ENCODE measurements at places on chromosomes 2 and 18. TPM values are rescaled to one million over a fixed set of nuclear protein-coding genes. Genes with fewer than 3 reads are reported as not detected.

Gene SLC4A5
- total RNA-seq, result 2.3 TPM

DNA sequence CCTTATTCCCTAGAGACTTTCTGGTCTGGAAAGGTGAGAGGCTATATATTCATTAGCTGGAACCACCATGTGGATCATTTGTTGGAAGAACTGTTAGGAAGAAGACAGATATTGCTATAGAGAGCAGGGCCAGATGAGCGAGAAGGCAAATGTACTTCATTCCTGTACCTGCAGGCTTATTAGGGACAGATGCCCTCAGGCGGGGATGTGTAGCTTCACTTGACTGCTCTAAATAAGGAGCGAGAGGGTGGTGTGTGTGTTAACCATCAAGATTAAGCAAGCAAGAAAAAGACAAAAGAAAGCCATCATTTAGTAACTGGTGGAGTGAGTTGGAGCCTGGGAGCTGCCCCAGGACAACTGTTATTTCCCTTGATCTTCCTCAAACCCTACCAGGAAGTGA is 36.4 kb downstream of the NEDD4L start:
- H3K27ac ChIP-seq, result no peak overlapping the region
- no peak for DNase-seq
- H3K4me3 ChIP-seq, result no peak overlapping the region
- H3K4me1 ChIP-seq, result no peaks in the 10 kb centered on the region
- H3K36me3 ChIP-seq, result no peaks in the 10 kb centered on the region

DNA sequence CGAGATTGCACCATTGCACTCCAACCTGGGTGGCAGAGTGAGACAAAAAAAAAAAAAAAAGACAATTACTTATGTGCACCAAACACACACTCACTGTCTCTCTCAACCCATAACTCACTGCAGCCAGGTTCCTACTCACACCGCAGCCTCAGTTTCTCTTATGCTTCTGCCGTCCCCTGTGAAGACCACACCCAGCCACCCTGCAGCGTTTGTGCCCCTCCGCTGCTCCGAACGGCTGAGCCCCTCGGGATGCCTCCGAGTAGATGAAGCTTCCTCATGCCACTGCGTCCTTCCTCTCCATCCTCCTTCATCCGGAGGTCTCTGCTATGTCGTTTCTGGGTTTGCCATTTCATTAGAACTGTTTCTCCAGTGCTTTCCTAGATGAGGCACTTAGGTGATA is 160.1 kb downstream of the TWIST2 start:
- H3K36me3 ChIP-seq, result no peaks in the 10 kb centered on the region
- no peak overlapping the region for H3K27ac ChIP-seq
- peaks cover 7% of the 10 kb centered on the region for H3K4me1 ChIP-seq
- peaks cover 37% of the 10 kb centered on the region for H3K27me3 ChIP-seq
- no peak for DNase-seq

GRCh38 chr2:179031731-179032408 is 18.1 kb downstream of the CCDC141 start:
- H3K27me3 ChIP-seq, result peaks cover 11% of the 10 kb centered on the region
- DNase-seq, result no peak
- H3K4me3 ChIP-seq, result peak overlapping the region; percentile 59
- H3K36me3 ChIP-seq, result peaks cover 2% of the 10 kb centered on the region

- H3K4me1 ChIP-seq, result peaks cover 3% of the 10 kb centered on the region
- no peak overlapping the region for H3K4me3 ChIP-seq
- H3K36me3 ChIP-seq, result no peaks in the 10 kb centered on the region
- DNase-seq, result no peak
- peaks cover 38% of the 10 kb centered on the region for H3K27me3 ChIP-seq
- no peak overlapping the region for H3K27ac ChIP-seq
These were observed 122.3 kb downstream of the HRH4 start for GRCh38 chr18:24582771-24583170.

Gene TDRD15
- total RNA-seq, result not detected

Gene GCA
- total RNA-seq, result 4.0 TPM

Gene CAPN14
- 0.24 TPM for total RNA-seq

DNA sequence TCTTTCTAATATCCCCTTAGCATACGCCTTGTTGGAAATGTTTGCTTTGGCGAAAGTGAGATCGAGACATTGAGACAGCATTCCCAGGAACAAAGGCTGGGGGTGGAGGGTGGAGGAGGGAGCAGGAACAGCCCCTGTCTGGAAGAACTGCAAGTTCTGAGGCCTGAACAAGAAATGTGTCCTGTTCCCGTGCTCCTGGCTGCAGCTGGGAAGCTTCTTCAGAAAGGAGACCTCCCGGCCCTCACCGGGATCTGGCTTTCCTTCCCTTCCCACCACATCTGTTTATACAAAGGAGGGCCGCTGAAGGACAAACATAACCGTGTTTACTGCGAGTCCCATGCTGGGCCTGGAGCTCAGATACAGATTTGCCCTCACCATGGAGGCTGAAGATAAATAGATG is 35.9 kb downstream of the AFF3 start:
- peaks cover 45% of the 10 kb centered on the region for H3K4me1 ChIP-seq
- peak overlapping the region; percentile 83 for H3K4me3 ChIP-seq
- peak overlapping the region; percentile 93 for H3K27ac ChIP-seq
- peaks cover 3% of the 10 kb centered on the region for H3K36me3 ChIP-seq
- DNase-seq, result peak; percentile 82
- H3K27me3 ChIP-seq, result no peaks in the 10 kb centered on the region

Gene AQP12A
- total RNA-seq, result not detected

DNA sequence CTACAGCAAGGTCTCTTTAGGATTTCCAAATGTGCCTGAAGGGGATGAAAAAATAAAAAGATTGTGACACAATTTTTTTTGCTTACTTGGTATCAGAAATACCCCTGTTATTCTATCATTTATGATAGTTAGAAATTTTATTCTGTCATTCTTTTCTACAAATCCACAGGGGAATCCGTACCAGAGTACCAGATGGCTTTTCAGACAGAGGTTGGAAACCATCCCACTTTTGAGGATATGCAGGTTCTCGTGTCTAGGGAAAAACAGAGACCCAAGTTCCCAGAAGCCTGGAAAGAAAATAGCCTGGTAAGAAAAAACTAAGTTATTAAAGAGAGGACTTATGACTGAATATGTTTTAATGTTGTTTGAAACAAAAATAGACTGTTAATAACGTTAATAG is 92.6 kb upstream of the FAM117B start:
- no peak for DNase-seq
- peaks cover 23% of the 10 kb centered on the region for H3K4me1 ChIP-seq
- H3K4me3 ChIP-seq, result no peak overlapping the region

DNA sequence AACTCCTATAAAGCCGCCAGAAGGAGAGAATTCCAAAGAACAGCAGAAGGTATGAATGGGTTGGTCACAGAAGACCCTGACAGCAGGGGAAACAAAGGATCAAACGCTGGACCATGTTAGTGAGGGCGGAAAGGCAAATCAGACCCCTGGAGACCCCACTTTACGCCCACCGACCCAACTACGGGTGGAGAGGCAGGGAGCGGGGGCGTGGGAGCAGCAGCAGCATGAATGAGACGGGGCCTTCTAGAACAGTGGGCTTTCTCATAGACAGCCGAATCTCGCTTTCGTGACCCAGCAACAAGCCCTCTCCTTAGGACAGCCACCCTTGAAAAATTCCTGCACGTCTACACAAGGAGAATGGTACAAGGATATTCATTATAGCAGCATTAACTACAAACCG is 191.0 kb downstream of the HDAC4 start:
- no peak for DNase-seq
- H3K36me3 ChIP-seq, result no peaks in the 10 kb centered on the region

Gene SLC11A1
- 0.21 TPM for total RNA-seq

DNA sequence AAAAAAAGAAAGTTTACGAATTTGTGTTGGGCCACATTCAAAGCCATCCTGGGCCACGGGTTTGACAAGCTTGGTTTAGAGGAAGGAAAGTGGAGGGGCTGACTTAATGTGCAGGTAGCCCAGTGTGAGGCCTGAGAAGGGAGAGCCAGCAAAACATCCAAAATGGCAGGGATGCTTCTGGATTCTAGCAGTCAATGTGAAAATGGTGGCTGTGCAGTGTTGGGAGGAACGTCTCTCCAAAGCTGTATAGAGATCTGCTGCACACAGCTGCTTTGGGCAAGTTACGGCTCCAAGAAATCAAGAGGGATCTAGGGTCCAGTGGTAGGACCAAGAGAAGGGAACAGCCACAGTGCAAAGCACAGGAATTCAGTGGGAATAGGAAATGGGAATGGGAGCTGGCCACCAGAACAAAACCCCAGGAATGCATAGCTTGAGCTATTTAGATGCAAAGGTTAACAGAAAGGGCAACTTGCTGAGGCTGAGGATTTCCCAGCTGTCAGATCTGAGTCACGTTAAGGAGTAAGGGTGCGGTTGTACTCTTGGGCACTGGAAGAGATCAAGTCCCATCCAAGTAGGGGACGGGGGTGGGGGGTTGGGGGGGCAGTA is 70.6 kb downstream of the B3GNT2 start:
- no peak for DNase-seq
- H3K27ac ChIP-seq, result peak overlapping the region; percentile 61
- H3K4me1 ChIP-seq, result peaks cover 35% of the 10 kb centered on the region
- no peak overlapping the region for H3K4me3 ChIP-seq
- H3K36me3 ChIP-seq, result no peaks in the 10 kb centered on the region
- H3K27me3 ChIP-seq, result no peaks in the 10 kb centered on the region

Gene KIF1A
- total RNA-seq, result 4.3 TPM

GRCh38 chr2:72969706-72970105 is 52.4 kb downstream of the EMX1 start:
- no peak for DNase-seq
- H3K4me1 ChIP-seq, result no peaks in the 10 kb centered on the region
- H3K27me3 ChIP-seq, result no peaks in the 10 kb centered on the region
- no peak overlapping the region for H3K27ac ChIP-seq

- peaks cover 6% of the 10 kb centered on the region for H3K36me3 ChIP-seq
- no peak overlapping the region for H3K4me3 ChIP-seq
- no peaks in the 10 kb centered on the region for H3K27me3 ChIP-seq
- peaks cover 48% of the 10 kb centered on the region for H3K4me1 ChIP-seq
- no peak for DNase-seq
These were observed 309.0 kb downstream of the GULP1 start for GRCh38 chr2:188600536-188601210.

GRCh38 chr2:39141334-39142271 is 20.8 kb upstream of the SOS1 start:
- H3K36me3 ChIP-seq, result no peaks in the 10 kb centered on the region
- peaks cover 3% of the 10 kb centered on the region for H3K27me3 ChIP-seq
- no peaks in the 10 kb centered on the region for H3K4me1 ChIP-seq

DNA sequence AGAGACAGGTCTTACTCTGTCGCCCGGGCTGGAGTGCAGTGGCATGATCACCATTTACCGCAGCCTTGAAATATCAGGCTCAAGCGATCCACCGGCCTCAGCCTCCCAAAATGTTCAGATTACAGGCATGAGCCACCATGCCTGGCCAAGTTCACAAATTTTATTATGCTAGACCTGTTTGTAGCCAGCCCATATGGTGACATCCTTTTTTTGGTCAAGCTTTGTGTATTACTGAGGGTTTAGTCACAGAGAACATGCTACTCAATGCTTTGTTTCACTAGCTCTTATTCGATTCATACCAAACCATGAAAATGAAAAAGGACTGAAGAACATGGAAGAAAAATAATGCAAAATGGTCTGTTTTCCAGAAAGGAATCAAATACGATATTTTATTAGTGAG is 41.4 kb downstream of the DGKD start:
- H3K4me1 ChIP-seq, result peaks cover 32% of the 10 kb centered on the region
- no peak for DNase-seq
- H3K27ac ChIP-seq, result no peak overlapping the region
- peaks cover 27% of the 10 kb centered on the region for H3K36me3 ChIP-seq

GRCh38 chr18:29172756-29173067 is 995.8 kb upstream of the CDH2 start:
- peaks cover 10% of the 10 kb centered on the region for H3K4me1 ChIP-seq
- no peak overlapping the region for H3K27ac ChIP-seq

DNA sequence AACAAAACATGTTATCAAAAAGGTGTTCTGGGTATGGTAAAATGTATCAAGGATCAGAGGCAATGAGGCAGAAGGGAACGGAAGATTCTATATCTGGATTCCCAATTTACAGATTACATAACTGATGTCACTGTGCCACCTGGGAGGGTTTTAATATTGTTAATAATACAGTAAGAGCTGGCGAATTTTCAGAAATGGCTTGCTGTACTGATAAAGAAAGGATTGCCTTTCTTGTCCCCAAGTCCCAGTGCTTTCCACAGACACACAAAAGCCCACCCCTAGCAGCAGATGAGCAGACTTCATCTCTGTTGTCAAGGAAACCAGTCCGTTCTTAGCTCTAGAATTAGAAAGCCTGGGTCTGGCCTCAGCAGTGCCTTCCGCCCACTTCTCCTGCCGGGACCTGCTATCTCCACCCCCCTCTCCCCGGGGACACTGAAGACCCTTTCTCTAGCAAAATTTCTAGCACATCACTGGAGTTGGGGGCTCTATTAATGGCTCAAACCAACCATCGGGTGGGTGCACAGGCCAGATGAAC is 34.3 kb downstream of the ADD2 start:
- peaks cover 13% of the 10 kb centered on the region for H3K27me3 ChIP-seq
- H3K27ac ChIP-seq, result no peak overlapping the region
- no peaks in the 10 kb centered on the region for H3K36me3 ChIP-seq
- no peaks in the 10 kb centered on the region for H3K4me1 ChIP-seq
- H3K4me3 ChIP-seq, result no peak overlapping the region

Gene DSC3
- total RNA-seq, result 5.6 TPM

DNA sequence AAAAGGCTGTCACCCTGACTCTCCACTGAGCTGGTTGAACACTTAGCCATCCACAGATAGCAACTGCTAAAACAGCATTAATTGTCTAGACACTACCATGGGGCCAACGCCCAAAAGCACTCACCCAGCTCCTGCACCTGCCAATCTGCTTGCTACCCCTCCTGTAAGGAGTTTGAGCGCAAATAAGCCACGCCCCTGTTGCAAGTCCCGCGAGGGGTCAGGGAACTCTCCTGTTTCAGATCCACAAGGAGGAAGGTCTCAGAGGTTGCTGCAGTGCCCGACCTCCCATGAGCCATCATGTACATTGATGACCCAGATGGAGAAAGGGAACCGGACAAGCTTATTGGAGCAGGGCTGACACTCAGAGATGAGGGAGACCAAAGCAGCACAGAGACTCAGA is 106.8 kb downstream of the ZNF516 start:
- H3K27me3 ChIP-seq, result no peaks in the 10 kb centered on the region
- H3K27ac ChIP-seq, result no peak overlapping the region
- H3K4me3 ChIP-seq, result no peak overlapping the region

GRCh38 chr2:48207201-48207641 is 300.9 kb upstream of the FBXO11 start:
- H3K4me1 ChIP-seq, result peaks cover 3% of the 10 kb centered on the region
- no peak overlapping the region for H3K4me3 ChIP-seq
- H3K27ac ChIP-seq, result no peak overlapping the region
- no peaks in the 10 kb centered on the region for H3K27me3 ChIP-seq
- H3K36me3 ChIP-seq, result no peaks in the 10 kb centered on the region

- no peak overlapping the region for H3K27ac ChIP-seq
- H3K27me3 ChIP-seq, result no peaks in the 10 kb centered on the region
- no peaks in the 10 kb centered on the region for H3K36me3 ChIP-seq
These were observed 258.2 kb downstream of the IKZF2 start for GRCh38 chr2:212893216-212893615.

Gene C2orf78
- not detected for total RNA-seq

- H3K27ac ChIP-seq, result no peak overlapping the region
- no peaks in the 10 kb centered on the region for H3K27me3 ChIP-seq
- H3K36me3 ChIP-seq, result no peaks in the 10 kb centered on the region
- no peaks in the 10 kb centered on the region for H3K4me1 ChIP-seq
These were observed 452.3 kb upstream of the MEX3C start for GRCh38 chr18:51649796-51650195.

GRCh38 chr2:227613272-227613660 is 1.4 kb downstream of the SCYGR3 start:
- no peaks in the 10 kb centered on the region for H3K36me3 ChIP-seq
- H3K4me3 ChIP-seq, result no peak overlapping the region
- H3K27ac ChIP-seq, result no peak overlapping the region
- H3K4me1 ChIP-seq, result peaks cover 4% of the 10 kb centered on the region

Gene C1GALT1C1L
- not detected for total RNA-seq

Data from osteocyte (in vitro differentiated cells).